Inflammatory macrophage (primary cell): ENCODE measurements at places on chromosomes 1 and 21.

DNA sequence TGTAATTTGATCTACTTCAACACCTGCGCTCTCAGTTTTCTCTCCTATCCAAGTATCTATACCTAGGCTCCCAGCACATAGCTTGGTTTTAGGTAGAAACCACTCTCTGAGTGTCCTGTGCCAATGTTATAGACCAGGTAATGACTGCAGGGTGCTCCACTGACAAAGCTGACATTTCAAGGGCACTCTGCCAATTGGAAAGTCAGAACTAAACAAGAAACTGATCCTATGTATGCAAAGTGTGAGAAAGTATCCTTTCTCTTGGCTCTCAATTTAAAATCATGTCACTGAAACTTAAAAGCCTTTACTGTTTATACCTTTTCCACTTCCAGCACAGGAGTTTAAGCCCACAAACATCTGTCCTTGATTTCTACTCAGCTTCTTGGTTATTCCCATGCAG, 45.0 kb upstream of the AIM2 start:
- DNase-seq: no peak

- DNase-seq: no peak
These were observed 143.6 kb upstream of the CD34 start for GRCh38 chr1:208054485-208054884.

DNA sequence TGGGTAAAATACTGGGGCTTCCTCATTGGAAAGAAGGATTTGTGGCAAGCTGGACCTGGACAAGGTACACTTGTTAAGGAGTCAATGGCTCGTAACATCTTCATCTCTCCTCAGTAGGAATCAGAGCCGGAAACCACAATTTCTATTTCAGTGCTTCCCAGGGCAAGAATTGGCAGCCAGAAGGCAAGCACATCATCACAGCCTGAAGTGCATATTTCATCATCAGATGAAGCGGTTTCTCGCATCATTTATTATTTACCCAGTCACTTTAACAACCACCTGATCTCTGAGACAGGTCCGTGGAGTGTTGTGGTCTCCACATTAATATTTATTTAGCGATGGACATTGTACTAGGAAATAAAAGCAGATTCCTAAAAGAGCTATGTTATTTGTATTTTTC, 55.0 kb downstream of the KCNJ15 start:
- no peak for DNase-seq

DNA sequence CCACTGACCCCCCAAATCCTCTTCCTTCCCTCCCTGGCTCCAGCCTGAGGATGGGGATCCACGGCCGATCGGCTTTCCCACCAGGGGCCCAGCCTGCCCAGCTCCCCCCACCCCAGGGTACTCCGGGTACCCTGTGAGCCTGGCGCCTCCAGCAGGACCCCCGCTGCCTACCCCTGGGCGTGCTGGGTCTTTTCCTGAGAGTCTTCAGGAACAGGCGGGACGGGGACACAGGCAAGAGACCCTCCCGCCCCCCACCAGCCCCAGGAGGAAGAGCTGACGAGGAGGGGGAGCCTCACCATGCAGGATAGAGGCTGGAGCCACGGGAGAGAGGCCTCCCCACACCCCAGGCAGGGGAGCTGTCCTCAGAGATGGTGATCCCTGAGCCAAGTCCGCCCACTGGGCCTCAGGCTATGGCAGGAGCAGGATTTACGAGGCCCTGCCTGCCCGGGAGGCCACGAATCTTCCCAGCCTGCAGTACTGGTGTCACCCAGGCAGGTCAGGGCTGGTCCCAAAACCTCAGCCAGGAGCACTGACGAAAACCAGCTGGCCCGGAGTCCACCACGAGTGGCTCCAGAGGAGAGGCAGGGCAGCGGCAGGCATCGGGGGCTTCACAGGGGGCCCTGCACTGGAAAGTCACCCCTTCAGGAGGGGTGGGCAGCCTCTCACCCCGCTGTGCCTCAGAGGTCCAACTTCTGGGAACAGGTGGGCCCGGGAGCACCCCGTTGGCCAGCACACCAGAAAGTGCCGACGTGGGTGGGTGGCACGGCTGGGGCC, 58.0 kb downstream of the MEGF6 start:
- no peak for DNase-seq

DNA sequence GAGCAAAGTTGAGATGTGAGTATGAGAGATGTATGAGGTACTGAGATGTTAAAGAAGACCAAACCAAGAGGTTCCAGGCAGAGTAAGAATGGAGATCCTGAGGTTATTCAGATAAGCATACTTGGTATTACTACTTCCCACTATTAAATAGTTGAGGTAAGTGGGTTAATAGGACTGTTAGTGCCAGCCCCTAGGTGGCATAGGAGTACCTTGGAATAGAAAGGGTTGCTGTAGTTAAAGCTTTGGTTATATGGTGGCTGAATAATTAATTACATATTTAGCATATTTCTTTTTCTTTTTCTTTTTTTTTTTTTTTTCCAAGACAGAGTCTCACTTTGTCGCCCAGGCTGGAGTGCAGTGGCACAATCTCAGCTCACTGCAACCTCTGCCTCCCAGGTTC, 397.9 kb upstream of the TMPRSS15 start:
- no peak for DNase-seq

- DNase-seq: no peak
These were observed 4.4 kb downstream of the RASAL2 start for GRCh38 chr1:178098262-178098661.

GRCh38 chr1:32159189-32159588, 20.3 kb upstream of the TXLNA start:
- no peak for DNase-seq

DNA sequence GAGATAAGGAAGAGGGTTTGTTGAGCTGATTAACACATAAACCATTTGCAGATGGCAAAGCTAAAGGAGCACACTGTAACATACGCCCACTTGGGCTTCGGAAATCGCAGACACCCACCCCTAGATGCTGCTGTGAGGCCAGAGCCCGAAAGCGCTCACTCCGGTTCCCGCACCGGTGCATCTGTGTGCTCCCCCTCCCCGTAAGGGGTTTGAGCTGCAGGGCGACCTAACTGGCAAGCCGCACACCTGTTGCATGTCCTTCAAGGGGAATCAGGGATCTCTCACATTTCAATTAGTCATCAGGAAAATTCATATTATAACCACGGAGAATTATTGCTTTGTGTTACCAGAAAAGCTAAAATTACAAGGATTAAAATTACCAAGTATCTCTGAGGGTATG, 1.4 kb upstream of the CFH start:
- DNase-seq: no peak

DNA sequence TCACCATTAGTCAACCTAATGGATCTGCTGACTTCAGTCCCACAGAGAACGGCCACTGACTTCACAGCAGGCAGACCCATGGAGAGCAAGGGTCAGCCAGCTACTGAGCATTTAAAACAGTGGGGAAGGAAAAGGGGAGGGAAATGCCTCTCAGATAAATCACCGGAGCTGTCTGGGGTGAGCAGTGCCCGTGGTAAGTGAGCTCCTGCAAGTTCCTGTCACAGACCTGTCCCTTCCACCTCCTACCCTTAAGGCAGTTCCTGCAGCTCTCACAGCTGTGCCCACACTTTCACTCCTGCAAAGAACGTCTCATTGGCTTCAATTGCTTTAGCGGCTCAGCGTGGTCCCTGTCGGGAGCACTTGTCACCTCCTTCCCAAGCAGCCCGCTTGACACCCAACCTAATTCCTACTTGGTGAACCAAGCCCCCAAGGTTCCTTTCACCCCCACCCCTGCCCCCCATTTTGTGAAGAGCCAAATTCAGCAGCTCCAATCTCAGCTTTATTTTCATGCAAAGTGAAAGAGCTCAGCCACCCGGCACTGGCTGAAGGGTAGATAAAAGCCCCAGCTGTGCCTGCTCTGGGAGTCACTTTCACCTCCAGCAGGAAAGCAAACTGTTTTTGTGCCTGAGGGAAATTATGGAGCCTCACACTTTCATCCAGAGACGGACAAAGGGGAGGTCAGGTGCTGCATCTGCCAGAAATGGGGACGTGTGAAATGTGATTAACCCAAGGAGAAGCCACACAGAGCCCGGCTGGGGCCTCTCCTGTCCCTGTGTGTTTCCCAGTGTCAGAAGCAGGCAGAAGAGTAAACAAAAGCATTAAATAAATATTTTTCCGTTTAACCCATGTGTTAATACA, 306.2 kb downstream of the TTLL7 start:
- no peak for DNase-seq

GRCh38 chr1:201171063-201172036, 17.1 kb upstream of the TMEM9 start:
- DNase-seq: peak; percentile 45

- DNase-seq: no peak
These were observed 5.1 kb upstream of the SLAMF7 start for GRCh38 chr1:160733898-160734297.

DNA sequence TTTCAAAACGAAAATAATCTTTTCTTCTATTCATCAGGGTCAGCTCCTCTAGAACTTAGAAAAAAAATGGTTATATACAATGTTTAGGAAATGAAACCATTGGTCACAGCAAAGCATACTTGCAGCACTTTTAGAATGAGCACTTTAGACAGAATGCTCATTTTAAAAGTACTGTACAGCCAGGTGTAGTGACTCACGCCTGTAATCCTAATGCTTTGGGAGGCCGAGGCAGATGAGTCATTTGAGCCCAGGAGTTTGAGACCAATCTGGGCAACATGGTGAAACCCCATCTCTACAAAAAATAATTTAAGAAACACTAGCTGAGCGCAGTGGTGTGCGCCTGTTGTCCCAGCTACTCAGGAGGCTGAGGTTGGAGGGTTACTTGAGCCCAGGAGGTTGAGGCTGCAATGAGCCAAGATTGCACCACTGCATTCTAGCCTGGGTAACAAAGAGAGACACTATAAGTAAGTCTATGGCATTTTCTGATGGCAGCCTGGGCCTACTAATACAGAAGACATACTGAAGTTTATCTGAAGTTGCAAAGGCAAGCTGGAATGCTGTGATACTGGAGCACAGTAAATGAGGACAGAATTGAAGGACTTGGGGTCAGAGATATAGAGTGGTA, 48.9 kb upstream of the ZNF326 start:
- no peak for DNase-seq

GRCh38 chr1:178928976-178929375, 58.1 kb upstream of the ANGPTL1 start:
- no peak for DNase-seq

DNA sequence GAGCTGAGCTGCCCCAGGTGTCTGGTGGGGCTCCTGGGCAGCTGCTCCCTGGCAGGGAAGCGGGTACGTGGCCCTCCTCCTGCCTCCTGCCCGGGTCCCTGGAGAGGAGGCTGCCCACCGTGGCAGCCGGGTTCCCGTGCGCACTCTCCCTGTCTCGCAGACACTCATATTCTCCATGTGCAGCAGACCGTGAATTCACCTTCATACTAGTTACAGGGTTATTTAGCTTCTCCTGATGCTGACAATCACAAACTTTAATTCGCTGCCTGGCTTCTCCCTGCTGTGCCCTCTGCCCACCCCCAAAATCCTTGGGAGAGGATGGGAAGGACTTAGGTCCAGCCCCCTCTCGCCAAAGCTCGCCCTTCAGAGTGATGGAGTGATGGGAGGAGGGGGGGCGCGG, 95.3 kb downstream of the CASZ1 start:
- no peak for DNase-seq

GRCh38 chr1:6180268-6180706, at the start of gene CHD5:
Gene CHD5 (minus strand): TSS chr1:6180321. CDS start chr1:6180023, 298 bp downstream.
- no peak for DNase-seq

GRCh38 chr1:24707687-24708086, 37.6 kb upstream of the CLIC4 start:
- DNase-seq: no peak

DNA sequence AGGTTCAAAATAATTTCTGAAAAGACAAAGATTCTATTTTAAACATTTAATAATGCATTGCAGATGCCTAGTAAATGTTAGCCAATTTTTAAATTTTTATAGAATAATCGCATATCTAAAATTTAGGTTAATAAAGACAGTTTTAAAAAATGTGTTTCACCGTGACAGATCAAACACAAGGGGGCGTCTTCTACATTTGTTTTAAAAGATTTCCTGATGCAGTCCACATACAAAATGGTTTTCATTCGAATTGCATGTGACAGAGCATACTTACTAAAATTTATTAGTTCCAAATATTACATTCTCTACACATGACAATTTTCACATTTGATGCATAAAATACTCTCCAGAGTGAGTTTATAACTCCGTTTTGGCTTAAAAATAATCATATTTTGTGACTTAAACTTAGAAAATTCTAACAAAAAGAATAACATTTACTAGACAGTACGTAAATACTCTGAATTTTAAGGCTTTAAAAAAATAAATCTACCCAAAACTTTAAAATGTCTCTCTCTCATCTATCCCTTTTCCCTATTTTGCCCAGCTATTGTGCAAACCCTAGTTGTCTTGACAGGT, 75.5 kb downstream of the ADAMTS1 start:
- peak; percentile 2 for DNase-seq
